ENCODE measurements at places on chromosomes 2 and 18. TPM values are rescaled to one million over a fixed set of nuclear protein-coding genes. Genes with fewer than 3 reads are reported as not detected.

GPAT2 gene
- 3.6 TPM for polyA plus RNA-seq

TMEM37 gene
- 57.3 TPM for polyA plus RNA-seq

NPHP1 gene
- 21.8 TPM for polyA plus RNA-seq

LRRTM4 gene
- 1.1 TPM for polyA plus RNA-seq

ASB1 gene
- 29.4 TPM for polyA plus RNA-seq

FRZB gene
- polyA plus RNA-seq = 15.7 TPM
